GM23338 (cell line): ENCODE measurements at places on chromosomes 4 and X. TPM values are rescaled to one million over a fixed set of nuclear protein-coding genes. Genes with fewer than 3 reads are reported as not detected.

GRCh38 chr4:140372751-140373327, 607 bp upstream of the SCOC start:
- H3K4me3 ChIP-seq: peak overlapping the region; percentile 55
- H3K4me1 ChIP-seq: peaks cover 6% of the 10 kb centered on the region; the same call in 1 of the 2 replicates
- H3K27me3 ChIP-seq: no peaks in the 10 kb centered on the region
- DNase-seq: peak; percentile 10
- 0 out of 2 replicates have a peak overlapping the region, but pooled peaks have one; percentile 4 for H3K27ac ChIP-seq

GRCh38 chr4:48816971-48817370, 13.9 kb upstream of the OCIAD1 start:
- DNase-seq: no peak
- no peak overlapping the region for H3K4me3 ChIP-seq
- peaks cover 5% of the 10 kb centered on the region; the same call in 1 of the 2 replicates for H3K4me1 ChIP-seq
- H3K27ac ChIP-seq: no peak overlapping the region
- H3K36me3 ChIP-seq: no peaks in the 10 kb centered on the region
- no peaks in the 10 kb centered on the region for H3K27me3 ChIP-seq

DNA sequence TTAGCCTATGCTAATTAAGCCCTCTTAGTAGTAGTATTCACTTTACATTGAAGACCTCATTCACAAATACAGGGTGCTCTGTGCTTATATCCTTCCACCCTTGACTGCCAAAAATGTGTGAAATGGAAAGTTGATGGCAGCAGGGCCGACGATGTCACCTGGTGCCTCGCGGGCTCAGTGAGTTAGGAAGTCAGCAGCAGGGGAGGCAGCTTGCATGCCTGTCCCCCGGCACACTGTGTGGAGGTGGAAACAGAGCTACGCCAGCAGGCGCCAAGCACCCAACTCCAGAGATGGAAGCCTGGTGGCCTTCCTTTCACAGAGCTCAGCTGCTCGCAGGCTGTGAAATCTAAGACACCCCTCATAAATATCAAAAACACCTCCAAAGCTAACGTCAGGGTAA, 8.4 kb downstream of the MSL3 start:
- no peaks in the 10 kb centered on the region for H3K4me1 ChIP-seq
- H3K27me3 ChIP-seq: no peaks in the 10 kb centered on the region
- no peak overlapping the region for H3K4me3 ChIP-seq
- H3K36me3 ChIP-seq: no peaks in the 10 kb centered on the region
- H3K27ac ChIP-seq: no peak overlapping the region
- DNase-seq: no peak

- DNase-seq: no peak
- H3K4me1 ChIP-seq: no peaks in the 10 kb centered on the region
- H3K36me3 ChIP-seq: no peaks in the 10 kb centered on the region
- no peak overlapping the region for H3K4me3 ChIP-seq
Measured at GRCh38 chrX:152845618-152846240, 14.9 kb downstream of the NSDHL start.

DNA sequence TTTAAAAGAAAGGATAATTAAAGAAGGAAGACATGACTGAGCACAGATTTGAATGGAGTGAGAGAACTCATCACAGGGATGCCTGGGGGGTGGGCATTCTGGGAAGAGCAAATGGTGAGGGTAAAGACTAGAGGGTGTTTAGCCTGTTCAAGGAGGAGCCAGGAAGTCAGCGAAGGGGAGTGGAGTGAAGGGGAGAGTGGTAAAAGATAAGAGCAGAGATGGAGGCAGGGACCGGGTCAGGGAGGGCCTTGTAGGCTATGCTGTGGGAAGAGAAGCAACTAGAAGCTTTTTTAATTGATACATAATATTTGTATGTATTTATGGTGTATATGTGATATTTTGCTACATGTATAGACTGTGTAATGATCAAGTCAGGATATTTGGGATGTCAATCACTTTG, 2.2 kb upstream of the VGLL1 start:
- DNase-seq: peak; percentile 33
- no peaks in the 10 kb centered on the region for H3K27me3 ChIP-seq
- H3K36me3 ChIP-seq: no peaks in the 10 kb centered on the region
- no peak overlapping the region for H3K27ac ChIP-seq

DNA sequence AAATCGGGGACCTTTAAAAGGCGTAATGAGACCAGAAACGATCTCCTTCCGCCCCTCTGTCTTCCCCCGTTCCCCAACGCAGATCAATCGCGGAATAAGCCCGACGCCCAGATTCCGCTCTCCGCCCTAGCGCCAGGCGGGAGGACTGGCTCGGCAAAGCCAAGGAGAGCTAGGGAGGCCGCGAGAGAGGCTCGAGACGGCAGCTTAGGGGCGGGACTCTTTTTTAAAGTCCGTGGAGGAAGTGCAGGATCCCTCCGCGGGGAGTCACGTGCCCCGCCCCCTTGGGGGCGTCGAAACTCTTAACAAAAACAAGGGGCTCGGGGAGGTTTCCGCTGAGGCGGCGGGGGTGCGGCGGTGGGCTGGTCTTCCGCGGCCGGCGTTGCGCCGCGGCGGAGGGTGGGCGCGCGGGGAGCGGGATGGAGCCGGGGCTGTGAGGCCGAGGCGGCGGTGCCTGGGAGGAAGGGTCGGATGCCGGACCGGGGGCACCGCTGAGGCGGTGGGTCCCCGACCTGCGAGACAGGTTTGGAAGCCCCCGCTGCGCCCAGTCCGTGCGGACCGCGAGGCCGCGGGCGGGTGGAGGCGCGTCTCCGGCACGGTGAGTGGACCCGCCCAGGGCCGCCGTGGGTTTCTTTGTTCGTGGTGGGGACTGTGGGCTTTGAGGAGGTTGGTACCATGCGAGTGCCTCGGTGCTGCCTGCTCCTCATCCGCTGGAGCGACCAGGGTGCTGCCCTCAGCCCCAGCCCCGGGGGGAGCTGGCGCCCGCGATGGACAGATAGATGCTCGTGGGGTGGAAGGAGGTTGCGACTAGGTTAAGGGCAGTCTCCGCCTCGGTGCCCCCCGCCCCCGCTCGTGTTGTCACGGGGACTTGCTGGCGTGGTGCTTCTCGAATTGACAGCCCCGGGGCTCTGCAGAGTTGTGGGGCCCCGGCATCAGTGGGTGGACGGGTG, at the start of gene CCNG2:
Gene CCNG2, plus strand, starts transcription at position 296 of the 947 bp plus-strand sequence. CDS start 1,326 bp downstream, outside the sequence.
- peak within 1 kb of the TSS; percentile 100 for H3K27ac ChIP-seq
- DNase-seq: peak; percentile 99

DNA sequence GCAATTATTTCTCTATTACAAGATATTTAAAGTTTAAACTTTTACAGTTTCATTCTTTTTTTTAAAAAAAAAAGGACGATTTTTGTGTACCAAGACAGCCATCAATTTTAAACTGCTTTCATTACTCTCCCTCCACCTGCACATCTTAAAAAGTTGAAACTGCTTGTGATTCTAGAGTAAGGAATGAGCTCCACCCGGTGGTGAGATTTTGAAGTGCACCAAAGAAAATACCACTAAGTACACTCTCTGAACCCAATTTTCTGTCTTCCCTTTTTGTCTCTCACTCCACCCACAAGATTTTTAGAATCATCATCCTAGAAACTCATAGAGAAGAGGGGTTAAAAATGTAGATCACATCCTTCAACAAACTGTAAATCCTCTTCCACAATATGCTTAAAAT, 91.3 kb upstream of the WDR44 start:
- no peak overlapping the region for H3K4me3 ChIP-seq
- H3K36me3 ChIP-seq: no peaks in the 10 kb centered on the region
- no peak overlapping the region for H3K27ac ChIP-seq
- peak; percentile 59 for DNase-seq

DNA sequence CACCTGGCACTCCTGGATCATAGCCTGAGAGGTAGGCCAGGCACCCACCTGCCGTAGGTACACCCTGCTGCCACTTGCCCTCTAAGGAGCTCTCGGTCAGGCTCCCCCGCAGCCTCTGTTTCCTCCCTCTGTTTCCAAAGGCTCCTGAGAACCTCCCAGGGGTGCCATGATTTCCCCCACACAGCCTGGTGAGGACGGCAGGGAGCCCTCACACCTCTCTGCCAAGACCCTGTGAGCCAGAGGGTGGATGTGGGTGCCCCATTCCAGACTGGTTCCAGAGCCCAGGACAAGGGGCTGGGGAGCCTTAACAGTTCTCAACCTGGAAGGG, 1.6 kb upstream of the ABLIM2 start:
- no peak overlapping the region for H3K4me3 ChIP-seq
- H3K27me3 ChIP-seq: peaks cover 29% of the 10 kb centered on the region
- H3K4me1 ChIP-seq: no peaks in the 10 kb centered on the region

DNA sequence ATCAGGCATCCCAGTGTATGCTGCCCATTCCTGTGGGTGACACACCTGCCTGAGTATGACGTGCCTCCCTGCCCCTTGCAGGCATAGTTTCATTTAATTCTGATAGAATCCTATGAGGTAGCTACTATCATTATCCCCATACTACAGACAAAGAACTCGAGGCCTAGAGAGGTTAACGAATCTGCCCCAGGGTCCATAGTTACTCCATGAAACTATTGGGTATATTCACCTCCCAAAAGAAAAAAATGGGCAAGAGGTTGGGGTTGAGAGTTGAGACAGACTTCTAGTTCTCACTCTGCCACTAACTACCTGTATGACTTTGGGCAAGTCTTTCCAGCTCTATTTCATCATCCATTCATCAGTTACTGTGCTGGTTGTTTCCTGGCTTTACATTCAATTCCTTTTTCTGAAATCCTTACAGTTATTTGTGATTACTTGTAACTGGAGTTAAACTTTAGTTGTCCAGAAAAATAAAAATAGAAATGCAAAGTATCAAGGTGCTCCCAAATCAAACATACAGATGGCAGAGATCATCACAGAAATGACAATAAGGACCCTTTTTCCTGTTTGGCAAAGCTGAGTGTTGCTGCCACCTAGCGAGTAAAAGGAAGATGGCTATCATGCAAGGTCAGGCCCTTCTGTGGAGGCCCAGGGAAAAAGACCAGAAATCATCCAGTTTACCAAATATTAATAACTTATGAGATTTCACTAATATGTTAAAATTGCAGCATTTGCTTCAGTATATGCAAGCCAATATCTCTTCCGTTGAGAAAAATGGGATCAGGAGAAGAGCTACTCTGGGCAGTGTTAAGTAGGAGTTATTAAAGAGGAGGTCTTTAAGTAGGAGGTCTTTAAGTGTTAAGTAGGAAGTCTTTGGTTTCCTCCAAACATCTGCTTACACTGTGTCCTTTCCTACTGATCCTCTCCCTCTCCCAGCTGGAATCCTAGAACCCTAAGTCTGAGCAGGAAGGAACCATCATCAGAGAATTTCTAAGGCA, 17.1 kb upstream of the MAP7D3 start:
- no peak overlapping the region for H3K4me3 ChIP-seq
- H3K27ac ChIP-seq: no peak overlapping the region
- no peaks in the 10 kb centered on the region for H3K27me3 ChIP-seq

GRCh38 chr4:96525898-96526297, 686.0 kb downstream of the PDHA2 start:
- H3K4me3 ChIP-seq: no peak overlapping the region
- no peaks in the 10 kb centered on the region for H3K36me3 ChIP-seq
- no peaks in the 10 kb centered on the region for H3K4me1 ChIP-seq
- H3K27ac ChIP-seq: no peak overlapping the region
- no peaks in the 10 kb centered on the region for H3K27me3 ChIP-seq

- H3K27ac ChIP-seq: no peak overlapping the region
- H3K27me3 ChIP-seq: no peaks in the 10 kb centered on the region
- no peak for DNase-seq
- no peak overlapping the region for H3K4me3 ChIP-seq
Measured at GRCh38 chr4:6336166-6336565, 66.5 kb downstream of the WFS1 start.

- DNase-seq: peak; percentile 87
- H3K4me1 ChIP-seq: no peaks in the 10 kb centered on the region
- no peak overlapping the region for H3K4me3 ChIP-seq
Measured at GRCh38 chr4:65007841-65008439, 598.7 kb upstream of the TECRL start.

GRCh38 chrX:75522565-75523431, at the start of gene ZDHHC15:
Gene ZDHHC15 (minus strand): TSS chrX:75523037. CDS start chrX:75523024, 13 bp downstream.
- peaks cover 13% of the 10 kb centered on the region; the same call in 1 of the 2 replicates for H3K4me1 ChIP-seq
- H3K27me3 ChIP-seq: no peaks in the 10 kb centered on the region
- peak within 1 kb of the TSS; percentile 66 for H3K4me3 ChIP-seq
- no peak within 1 kb of the TSS; the same call in 1 of the 2 replicates for H3K27ac ChIP-seq
- peak; percentile 73 for DNase-seq
- H3K36me3 ChIP-seq: no peaks in the 10 kb centered on the region

DNA sequence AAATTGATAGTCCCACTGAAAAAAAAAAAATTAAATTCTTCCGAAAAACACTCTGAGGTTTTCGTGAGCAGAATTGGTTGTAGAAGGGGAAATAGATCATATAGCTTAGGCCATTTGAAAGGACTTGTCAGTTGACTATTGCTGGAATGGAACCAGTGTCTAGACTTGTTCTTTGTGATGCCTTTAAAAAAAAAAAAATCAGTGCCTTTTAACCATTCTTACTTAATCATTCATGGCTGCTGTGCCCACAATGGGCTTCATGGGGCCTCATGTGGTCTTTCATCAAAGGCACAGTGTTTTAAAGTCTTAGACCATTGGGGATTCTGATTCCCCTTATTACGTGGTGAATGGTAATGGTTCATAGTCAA, 139.3 kb downstream of the AFF1 start:
- H3K4me1 ChIP-seq: peaks cover 44% of the 10 kb centered on the region
- no peaks in the 10 kb centered on the region for H3K27me3 ChIP-seq
- no peak overlapping the region for H3K27ac ChIP-seq
- no peak overlapping the region for H3K4me3 ChIP-seq
- no peaks in the 10 kb centered on the region for H3K36me3 ChIP-seq

DNA sequence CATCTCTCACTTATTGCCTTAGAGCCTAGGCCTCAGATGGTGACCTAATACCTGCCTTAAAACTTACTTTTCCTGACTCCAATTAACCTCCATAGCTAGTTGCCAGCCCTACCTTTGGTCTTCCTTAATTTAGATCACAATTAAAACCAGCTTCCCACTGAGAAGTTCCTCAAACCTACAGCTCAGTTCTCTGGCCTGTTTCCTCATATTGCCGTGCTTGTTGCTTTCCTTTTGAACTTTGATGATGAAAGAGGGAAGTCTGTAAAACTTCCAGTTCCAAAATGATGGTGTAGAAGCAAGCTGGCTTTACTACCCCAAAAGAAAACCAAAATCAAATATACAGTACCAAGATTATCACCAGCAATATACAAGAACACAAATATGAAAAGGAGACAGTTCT, 28.9 kb upstream of the CAMK2D start:
- no peaks in the 10 kb centered on the region for H3K36me3 ChIP-seq
- no peaks in the 10 kb centered on the region for H3K27me3 ChIP-seq
- H3K4me1 ChIP-seq: no peaks in the 10 kb centered on the region
- no peak overlapping the region for H3K4me3 ChIP-seq
- H3K27ac ChIP-seq: no peak overlapping the region

GRCh38 chrX:149512225-149512885, 7.2 kb upstream of the IDS start:
- DNase-seq: peak; percentile 61

DNA sequence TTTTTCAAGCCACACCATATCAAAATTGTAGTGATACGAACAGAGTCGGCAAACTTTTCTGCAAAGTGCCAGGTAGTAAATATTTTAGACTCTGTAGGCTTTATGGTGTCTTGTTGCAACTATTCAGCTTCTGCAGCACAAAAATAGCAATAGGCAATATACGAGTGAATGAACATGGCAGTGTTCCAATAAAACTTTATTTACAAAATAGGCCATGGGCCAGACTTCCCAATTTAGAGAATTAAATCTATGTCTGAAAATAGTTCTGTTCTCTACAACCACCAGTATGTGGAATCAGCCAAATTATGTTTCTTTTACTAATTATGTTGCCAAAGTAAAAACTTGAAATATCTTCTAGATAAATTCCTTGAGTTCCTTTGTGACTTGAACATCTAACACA, 56.5 kb downstream of the NCAPG start:
- no peak for DNase-seq
- H3K27me3 ChIP-seq: no peaks in the 10 kb centered on the region
- H3K27ac ChIP-seq: no peak overlapping the region
- H3K4me3 ChIP-seq: no peak overlapping the region
- no peaks in the 10 kb centered on the region for H3K4me1 ChIP-seq

GC gene
- 0.21 TPM in 1 of 2 replicates, not detected in the other for total RNA-seq
